ENCODE measurements at places on chromosomes 16 and 17. TPM values are rescaled to one million over a fixed set of nuclear protein-coding genes. Genes with fewer than 3 reads are reported as not detected.

- no peak overlapping the region for H3K27ac ChIP-seq
- no peak overlapping the region for H3K4me3 ChIP-seq
- peaks cover 37% of the 10 kb centered on the region for H3K4me1 ChIP-seq
- no peak for DNase-seq
- no peaks in the 10 kb centered on the region for H3K27me3 ChIP-seq
Measured at GRCh38 chr17:7047566-7047965, 3.7 kb upstream of the SLC16A11 start.

The LGALS9C gene
- not detected for total RNA-seq

The KRT39 gene
- not detected for total RNA-seq

The ABCC12 gene
- total RNA-seq: not detected

The CYBA gene
- 126 TPM for total RNA-seq
